Bone marrow (tissue), 2 donors: ENCODE measurements at places on chromosomes 16 and 17.
A peak's percentile ranks its signal among the peaks of the same experiment; 100 is the strongest.

- DNase-seq, result no peak
These were observed 43.1 kb downstream of the ABAT start for GRCh38 chr16:8717469-8717868.

- no peak for DNase-seq
These were observed 11.4 kb downstream of the CFAP97D1 start for GRCh38 chr17:43791589-43791988.

GRCh38 chr17:41516830-41517283, 1.8 kb downstream of the KRT15 start:
- no peak for DNase-seq

- no peak for DNase-seq
These were observed 1.5 kb upstream of the SUMO2 start for GRCh38 chr17:75183999-75184884.

GRCh38 chr17:63221939-63222338, 224.2 kb downstream of the CYB561 start:
- no peak for DNase-seq

- DNase-seq, result no peak
These were observed 6.9 kb downstream of the HERPUD1 start for GRCh38 chr16:56938664-56939513.

DNA sequence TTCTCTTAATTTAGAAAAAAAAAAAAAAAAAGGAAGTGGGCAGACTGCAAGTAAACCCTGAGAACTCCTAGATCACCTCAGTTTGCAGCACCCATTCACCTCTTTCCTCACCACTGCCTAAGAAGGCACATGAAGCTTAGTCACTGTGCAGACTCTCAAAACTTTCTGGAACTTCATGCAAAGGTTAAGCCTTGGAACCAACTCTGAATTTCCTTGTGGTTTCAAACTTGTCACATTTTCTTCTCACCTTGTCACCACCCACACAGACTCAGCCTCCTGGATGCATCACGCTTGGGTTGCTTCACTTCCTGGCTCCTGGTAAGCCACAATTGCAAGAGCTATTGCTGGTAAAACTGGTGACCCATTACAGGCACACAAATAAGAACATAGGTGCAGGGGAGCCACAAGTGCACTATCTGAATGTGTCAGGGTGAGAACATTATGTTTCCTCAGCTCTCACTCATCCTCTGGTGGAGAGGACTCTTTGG, 15.0 kb upstream of the CPD start:
- DNase-seq, result peak; percentile 62

- DNase-seq, result no peak
These were observed 4.1 kb downstream of the ZNF778 start for GRCh38 chr16:89221604-89222003.

DNA sequence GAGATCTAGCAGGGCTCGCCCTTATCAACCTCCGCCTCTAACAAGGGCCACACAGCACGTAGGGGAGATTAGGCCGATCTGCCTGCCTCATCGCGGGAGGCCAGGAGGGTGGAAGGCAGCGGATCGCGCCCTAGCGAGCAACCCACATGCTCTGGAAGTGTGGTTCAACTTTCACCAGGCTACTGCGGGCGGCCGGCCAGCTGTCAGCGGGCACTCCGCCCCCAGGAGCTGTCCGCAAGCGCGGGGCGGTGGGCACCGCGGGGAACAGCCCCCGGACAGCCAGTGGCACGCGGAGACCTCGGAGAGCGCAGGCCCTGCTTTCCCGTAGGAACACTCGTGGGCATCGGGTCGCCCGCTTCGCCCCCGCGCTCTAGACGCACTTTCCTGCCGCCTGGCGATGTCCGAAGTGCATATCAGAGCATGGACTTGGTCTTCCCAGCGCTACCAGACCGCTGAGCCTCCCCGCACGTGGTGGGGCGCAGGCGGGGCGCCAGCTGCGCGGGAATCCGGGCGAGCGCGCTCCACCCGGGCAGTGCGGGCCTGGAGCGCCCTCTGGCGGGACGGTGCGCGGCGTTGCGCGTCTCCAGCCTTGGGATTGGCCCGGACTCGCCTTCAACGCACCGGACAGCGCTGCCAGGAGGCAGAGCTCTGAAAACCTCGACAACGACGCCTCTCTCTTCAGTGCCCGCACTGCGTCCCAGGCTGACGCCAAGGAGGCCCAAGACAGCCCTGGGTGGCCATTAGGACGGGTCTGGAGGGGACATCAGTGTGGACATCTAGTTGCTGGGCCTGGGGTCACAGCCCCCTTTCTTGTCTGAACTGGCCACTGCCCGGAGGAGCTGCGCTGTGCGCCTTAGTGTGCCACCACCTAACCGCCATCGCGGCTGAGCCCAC, 3.6 kb upstream of the ZNHIT3 start:
- DNase-seq, result peak; percentile 59

DNA sequence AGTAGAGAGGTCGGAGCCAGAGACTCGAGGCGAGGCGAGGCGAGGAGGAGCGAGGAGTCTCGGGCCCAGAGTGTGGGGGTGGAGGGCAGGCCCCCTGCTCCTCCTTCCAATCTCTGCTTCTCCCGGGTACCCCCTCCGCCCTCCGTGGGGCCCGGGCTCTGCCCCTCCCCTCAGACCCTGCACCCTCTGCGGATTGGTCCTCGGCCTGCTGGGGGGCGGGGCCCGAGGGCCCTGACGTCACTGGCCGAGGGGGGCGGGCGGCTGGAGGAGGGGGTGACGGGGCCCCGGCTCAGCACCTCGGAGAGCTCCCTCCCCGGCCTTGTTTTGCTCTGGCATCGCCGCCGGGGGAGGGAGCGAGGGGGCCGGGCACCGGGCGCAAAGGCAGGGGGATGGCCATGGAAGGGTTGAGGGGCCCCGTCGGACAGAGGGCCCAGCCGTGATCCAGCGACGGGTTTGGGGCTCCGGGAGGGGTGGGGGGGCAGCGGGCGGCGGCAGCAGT, at the start of gene RUNDC3A:
Gene RUNDC3A (plus strand): TSS at position 282 of the 499 bp plus-strand sequence. CDS start 232 bp downstream, outside the sequence.
- DNase-seq, result peak; percentile 28

DNA sequence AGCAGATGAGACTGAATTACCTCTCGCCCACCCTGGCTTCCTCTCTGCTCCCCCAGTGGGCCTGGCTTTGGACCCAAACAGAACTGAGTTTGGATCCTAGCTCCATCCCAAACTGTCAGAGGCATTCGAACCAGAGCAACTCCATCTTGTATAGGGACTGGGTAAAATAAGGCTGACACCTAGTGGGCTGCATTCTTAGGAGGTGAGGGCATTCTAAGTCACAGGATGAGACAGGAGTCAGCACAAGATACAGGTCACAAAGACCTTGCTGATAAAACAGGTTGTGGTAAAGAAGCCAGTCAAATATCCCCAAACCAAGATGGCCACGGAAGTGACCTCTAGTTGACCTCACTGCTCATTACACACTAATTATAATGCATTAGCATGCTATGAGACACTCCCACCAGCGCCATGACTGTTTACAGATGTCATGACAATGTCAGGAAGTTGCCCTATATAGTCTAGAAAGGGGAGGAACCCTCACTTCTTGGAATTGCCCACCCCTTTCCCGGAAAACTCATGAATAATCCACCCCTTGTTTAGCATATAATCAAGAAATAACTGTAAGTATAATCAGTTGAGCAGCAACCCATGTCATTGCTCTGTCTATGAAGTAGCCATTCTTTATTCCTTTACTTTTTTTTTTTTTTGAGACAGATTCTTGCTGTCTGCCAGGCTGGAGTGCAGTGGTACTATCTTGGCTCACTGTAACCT, 44.4 kb downstream of the LYRM1 start:
- DNase-seq, result no peak

DNA sequence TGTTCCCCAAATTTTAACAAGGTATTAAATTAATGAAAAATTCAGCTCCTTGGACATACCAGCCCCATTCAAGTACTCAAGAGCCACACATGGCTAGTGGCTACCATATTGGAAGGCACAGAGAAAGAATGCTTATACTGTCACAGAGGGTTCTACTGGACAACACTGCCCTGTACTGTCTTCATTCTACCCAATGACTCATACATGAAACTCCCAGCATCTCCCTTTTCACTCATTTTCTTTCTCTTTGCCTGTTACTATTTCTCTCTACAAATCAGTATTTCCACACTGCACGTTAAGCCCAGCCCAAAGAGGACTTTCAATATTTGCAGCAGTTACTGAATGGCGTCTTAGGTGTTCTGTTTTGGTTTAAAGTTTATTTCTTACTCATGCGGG, 72.1 kb upstream of the RCVRN start:
- no peak for DNase-seq

- no peak for DNase-seq
These were observed 19.6 kb downstream of the CLUAP1 start for GRCh38 chr16:3520413-3520812.

DNA sequence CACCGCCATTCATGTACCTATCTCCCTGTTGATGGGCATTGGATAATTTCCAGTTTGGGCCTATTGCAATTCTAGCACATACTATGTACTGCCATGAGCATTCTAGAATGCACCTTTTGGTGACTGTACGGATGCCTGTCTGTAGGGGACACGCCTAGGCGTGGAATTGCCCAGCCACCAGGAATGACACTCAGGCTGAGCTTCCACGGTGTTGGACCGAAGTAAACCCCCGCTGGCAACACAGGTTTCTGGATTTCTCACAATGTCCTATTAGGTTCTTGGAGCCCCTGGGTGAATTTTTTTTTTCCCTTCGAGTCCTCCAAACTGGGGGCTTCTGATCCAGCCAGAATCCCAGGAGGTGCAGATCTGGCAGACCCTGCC, 146.6 kb downstream of the IRF8 start:
- DNase-seq, result no peak

DNA sequence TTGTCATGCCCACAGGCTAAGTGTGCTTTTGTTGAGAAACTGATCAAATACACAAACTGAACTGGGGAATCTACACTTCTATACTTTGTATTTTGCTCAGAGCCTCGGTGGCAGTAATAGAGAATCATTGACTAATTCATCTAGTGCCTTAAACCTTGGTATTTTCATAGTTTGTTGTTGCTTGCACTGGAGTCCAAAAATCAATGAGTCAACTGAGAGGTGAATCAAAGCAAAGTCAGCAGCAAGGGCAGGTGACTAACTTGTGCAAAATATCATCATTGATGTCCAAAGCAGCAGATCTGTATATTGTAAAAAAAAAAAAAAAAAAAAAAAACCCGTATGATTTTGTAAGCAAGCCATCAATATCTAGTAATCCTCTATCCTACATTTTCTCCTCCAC, 296.4 kb downstream of the MAP2K6 start:
- no peak for DNase-seq

GRCh38 chr16:81601601-81602255, 157.1 kb downstream of the CMIP start:
- DNase-seq, result no peak

- no peak for DNase-seq
These were observed 363.7 kb downstream of the SNX29 start for GRCh38 chr16:12340151-12340733.

DNA sequence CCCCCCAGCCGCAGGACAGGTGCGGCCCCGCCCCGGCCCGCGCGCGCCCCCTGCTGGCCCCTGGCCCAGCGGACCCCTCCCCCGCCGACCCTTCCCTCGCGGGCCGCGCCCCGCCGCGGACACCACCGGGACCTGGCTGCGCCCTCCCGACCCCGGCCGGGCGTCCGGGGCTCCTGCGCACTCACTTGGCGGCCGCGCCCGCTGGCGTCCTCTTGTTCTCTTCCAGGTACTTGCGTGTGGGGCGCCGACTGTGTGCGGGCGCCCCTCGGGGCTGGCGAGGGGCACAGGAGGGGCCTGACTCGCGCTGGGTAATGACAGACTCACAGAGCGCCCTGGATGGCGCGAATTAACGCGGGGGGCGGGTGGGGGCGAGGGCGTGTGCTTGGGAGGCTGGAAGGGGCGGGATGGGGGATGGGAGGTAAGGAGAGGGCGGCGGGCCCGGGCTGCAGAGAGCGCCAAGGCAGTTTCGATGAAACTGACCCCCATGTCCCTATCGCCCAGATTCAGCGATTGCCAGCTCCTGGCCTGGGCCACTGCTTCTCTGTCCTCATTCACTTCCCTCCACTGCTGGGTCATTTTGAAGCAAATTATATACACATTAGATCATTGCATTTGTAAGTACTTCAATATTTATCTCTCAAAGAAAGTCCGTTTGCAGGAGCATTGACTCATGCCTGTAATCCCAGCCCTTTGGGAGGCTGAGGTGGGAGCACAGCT, 445 bp upstream of the DBNDD1 start:
- no peak for DNase-seq

DNA sequence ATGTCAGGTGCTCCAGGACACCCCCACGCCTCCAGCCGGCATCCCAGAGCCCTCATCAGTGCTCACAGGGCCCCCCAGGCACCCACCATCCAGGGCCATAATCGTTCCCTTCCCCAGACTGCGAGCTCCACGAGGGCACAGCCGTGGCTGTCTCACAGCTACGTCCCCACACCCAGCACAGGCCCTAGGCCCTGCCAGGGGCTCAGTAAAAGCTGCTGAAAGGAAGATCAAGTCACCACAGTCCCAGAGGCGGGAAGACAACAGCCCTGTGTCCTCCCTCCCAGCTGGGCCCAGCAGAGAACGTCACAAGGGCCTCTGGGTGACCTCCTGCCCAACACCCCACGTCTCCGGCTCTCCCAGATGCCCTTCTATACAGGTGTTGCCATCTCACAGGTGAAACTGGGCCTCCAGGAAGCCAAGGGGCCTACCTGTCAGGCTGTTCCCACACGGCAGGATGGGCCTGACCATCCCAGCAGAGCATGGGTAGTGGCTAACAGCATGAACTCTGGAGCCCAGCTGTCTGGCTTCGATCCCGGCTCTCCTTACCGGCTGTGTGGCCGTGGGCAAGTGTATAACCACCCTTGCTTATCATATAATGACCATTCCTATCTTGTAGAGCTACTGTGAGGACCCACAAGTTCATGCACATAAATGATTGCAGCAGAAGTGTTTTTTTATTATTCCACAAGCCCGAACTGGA, 17.9 kb downstream of the ARL2BP start:
- DNase-seq, result no peak

DNA sequence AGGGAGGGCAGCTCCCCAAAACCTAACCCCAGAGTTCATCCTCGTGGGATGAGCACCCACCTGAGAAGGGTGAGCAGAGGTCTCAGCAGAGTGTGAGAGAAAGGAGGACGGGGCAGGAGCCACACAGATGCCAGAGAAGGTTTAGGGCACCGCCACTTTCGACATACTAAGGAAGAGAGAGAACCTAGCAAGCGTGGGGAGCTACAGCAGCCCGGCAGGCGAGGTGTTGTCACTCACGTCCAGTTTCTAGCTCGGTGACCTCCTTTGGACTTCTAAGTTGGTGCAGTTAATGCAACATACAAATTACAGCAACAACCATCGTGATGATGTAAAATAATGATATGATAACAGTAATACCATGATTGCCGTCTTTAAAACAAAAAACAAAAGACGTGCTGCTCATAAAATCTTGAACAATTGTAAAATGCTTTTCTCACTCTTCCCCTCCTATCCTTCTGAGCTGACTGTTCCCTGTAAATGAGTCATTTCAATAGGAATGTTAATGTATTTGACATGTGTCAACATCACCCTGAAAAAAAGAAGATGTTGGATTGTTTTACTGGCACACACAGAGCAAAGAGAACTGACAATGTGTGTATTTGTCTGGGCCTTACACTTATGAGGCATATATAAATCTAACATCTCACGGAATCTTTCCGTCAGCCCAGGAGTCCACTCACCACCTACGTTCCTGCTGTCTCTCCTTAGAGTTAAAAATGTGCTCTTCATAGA, 158.2 kb upstream of the MAF start:
- DNase-seq, result no peak
